ENCODE measurements at places on chromosomes 4 and X.

DNA sequence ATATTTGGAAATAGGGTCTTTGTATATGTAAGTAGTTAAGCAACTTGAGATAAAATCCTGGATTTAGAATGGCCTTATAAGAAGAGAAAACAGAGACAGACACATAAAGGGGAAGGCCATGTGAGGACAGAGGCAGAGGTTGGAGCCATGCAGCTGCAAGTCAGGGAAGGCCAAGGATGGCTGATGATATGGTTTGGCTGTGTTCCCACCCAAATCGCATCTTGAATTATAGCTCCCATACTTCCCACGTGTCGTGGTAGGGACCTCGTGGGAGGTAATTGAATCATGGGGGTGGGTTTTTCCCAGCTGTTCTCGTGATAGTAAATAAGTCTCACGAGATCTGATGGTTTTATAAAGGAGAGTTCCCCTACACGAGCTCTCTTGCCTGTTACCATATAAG is 76.3 kb downstream of the STK32B start:
- no peak for DNase-seq

- DNase-seq = no peak
These were observed 2078.4 kb downstream of the PCDH7 start for GRCh38 chr4:32798471-32799159.

DNA sequence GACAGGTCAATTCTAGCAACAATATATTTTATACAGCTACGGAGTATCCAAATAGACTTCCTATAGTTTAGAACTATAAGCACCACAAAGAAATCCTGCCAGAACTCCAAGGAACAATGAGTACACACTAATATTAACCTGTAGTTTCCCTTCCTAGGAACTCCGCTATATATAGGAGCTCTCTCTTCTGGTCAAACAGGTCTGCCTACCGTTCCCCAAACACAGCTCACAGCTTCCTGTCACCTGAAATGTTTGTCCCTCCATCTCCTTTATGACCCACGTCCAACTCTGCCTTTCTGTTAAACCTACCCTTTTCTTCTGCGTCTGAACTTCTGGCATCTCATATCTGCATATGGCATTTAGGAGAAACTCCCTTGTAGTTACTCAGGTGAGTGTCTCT is 10.5 kb upstream of the GJB1 start:
- DNase-seq = no peak

DNA sequence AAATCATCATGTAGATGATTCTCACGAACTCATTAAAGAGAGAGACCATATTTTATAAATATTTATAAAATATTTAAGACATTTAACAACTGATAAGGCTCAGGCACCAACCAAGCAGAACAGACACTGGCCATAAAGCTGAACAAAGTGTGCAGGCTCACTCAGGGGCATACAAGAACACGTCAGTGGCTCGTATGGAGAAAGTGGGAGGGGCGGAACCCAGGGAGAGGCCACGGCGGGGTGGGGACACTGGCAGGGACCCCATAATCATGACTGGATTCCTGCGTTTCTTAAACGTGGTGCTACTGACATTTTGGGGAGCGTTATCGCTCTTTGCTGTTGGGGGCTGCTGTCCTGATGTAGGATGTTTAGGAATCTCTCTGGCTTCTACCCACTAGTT is 31.3 kb upstream of the FAT1 start:
- DNase-seq = no peak

- DNase-seq = no peak
These were observed 58.5 kb downstream of the ASMT start for GRCh38 chrX:1673337-1673736.

- DNase-seq = no peak
These were observed 54.1 kb upstream of the PRPS1 start for GRCh38 chrX:107574054-107574683.
